NCI-H510A (cell line): ENCODE measurements at places on chromosomes 6 and 20.

DNA sequence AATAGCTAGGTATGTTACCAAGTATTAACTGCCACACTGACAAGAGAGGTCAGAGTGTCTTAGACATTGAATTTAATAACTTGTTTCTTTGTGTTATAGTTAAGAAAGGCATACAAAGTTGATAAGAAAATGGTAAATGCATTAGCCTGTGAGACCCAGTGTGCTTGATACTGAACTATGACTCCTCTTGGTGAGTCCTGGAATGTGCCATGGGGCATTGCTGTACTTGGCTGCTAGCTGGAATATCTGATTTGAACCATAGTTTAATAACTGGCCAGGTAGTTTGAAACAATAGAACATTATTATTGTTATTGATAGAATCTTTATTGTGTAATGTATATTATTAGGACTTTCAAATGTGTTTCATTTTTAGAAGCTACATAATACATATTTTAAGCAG lies 70.0 kb downstream of the ZFAND3 start:
- DNase-seq, result no peak

DNA sequence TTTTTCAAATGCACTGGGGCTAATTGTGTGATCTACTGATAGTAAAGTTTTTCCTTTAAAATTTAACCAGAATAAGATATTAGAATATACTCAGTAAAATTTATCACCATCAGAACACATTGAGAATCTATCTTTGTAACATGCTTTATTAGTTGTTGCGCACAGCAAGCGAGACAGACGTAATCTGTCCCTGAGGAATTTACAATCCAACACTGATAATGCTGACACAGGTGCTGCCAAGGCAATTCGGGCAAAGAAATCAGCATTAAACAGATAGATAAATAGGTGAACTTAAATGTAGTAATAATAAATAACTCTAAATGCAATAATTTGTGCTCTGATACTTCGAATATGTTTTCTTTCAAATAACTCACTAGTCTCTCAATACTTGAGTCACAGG lies 607.2 kb downstream of the HTR1B start:
- no peak for DNase-seq

- no peak for DNase-seq
Measured at GRCh38 chr6:2460216-2460745, 214.9 kb upstream of the GMDS start.

DNA sequence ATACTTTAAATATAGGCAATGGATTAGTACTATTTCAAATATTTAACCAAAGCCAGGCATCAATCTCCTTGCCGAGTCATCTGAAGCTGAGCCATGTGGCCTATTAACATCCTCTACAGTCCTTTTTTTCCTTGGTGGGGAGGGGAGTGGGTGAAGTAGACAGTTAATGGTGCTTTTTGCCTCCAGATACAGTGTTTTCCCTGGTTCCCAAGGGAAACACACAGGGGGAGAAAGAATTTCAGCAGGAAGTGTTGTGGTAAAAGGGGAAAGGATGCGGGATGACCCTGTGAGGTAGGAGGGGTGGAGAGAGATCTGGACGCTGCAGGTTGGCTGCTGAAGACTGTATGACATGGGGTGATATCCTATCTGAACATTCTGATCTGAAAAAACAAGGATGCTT lies 9.6 kb downstream of the CLDN20 start:
- no peak for DNase-seq

GRCh38 chr6:158255275-158255988 lies 56.8 kb upstream of the TULP4 start:
- DNase-seq, result no peak

DNA sequence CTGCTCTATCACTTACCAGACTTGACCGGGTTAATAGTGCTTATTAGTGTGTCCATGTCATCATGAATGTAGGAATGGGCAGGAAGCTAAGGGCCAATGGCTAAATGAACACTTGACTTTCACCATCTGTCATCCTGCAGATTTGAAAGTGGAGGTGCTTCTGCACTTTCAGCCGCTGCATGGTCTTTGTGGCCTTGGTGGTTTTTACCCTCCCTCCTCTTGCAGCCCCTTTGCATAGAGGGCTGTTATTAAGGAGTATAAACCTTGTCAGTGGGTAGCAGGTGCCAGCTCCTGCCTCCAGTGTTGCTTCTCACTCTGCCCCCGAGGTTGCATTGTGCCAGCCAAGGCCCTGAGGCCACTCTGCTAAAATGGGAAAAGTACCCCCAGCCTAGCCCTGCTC lies 122.2 kb upstream of the TNFAIP3 start:
- no peak for DNase-seq

DNA sequence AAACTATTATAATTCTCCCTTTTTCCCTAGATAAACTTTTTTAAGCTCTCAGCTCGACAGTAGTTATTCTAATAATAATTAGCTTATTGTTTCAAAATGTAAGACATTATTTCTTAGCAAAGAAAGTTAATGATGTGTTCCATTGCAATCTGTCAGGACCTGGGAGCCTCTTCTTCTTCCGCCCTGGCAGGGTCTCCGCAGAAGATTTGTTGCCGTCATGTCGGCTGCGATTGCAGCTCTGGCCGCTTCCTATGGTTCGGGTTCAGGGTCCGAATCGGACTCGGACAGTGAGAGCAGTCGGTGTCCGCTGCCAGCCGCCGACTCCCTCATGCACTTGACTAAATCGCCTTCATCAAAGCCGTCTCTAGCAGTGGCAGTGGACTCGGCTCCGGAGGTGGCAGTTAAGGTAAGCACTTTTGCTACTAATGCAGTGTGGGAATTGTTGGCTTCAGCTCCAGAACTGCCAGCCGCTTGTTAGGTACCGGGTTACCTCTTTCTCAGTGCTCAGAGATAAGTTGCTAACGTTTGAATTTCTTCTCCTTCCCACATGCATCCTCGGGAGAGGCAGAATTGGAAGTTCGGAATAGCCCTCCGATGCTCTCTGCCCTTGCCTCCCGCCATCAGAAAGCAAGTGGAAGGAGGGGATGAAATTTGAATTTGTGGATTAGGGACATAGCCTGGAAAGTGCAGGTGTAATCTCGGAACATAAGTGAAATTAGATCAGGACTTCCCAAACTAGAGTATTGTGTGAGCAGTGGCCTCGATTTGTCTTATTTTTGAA lies at the start of gene CDC40:
Gene CDC40, plus strand, starts transcription at position 200 of the 781 bp plus-strand sequence. Its CDS starts 18 bp downstream, at position 218.
- DNase-seq, result no peak

GRCh38 chr6:44727651-44728630 lies 340.4 kb downstream of the CDC5L start:
- DNase-seq, result no peak

DNA sequence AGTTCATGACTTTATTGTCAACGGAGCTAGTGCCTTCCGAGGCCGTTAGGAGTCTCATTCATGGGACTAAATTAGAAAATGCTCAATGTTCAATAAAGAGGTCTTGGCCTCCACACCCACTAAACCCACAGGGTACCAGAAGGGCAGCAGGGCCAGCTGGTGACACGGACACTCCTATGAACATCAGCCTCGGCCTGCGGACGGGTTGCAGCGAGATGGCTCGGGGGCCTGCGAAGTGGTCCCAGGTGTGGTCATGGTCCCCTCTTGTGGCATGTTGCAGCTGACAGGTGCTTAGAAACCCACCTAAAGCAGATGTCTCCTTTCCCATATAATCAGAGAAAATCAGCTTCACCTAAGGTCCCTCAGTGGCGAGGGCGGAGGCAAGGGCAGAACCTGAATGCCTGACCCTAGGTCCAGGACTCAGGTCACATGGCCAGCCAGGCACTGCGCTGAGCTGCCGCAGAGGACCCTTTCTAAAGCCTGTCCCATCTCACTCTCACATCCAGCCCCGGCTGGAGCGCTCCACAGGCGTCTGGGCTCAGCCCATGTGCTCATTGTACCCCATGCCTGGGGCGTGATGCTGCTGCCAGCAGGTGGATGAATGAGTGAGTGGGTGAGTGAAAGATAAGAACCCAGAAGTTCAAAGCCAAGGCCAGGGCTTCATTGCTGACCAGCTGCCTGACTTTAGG lies 35.8 kb downstream of the NFATC2 start:
- DNase-seq, result no peak

- no peak for DNase-seq
Measured at GRCh38 chr6:20861481-20861880, 327.2 kb downstream of the CDKAL1 start.

- no peak for DNase-seq
Measured at GRCh38 chr20:58330687-58331086, 21.2 kb downstream of the RAB22A start.

- no peak for DNase-seq
Measured at GRCh38 chr6:23940466-23940865, 185.5 kb upstream of the NRSN1 start.

DNA sequence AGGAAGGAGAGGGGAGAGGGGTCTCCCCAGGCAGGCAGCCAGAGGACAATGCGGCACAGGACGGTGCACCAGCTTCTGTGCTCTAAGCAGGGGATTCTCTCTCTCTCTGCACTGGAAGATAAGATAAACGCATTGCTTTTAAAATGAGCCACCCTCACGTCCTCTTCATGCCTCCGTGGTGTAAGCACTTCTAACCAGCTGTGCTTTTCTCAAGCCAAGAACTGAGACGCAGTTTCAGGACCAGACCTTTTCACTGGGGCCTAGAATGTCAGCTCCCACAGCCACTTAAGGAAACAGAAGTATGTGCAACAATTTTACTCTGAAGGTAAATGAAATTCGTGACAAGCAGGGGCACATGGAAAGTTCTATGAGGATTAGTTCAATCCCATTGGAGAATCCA lies 82.4 kb downstream of the PSMB1 start:
- no peak for DNase-seq

GRCh38 chr20:8901237-8902025 lies 167.5 kb upstream of the PLCB4 start:
- no peak for DNase-seq

GRCh38 chr6:16239798-16240123 lies 1.4 kb downstream of the GMPR start:
- DNase-seq, result no peak
